ENCODE measurements at places on chromosomes 6 and 20.

- DNase-seq = no peak
These were observed 35.8 kb downstream of the TRIM38 start for GRCh38 chr6:25998379-25998778.

GRCh38 chr6:136550045-136550329 lies 235 bp downstream of the MAP7 start:
- no peak for DNase-seq

GRCh38 chr6:125153391-125154117 lies at the start of gene TPD52L1:
Gene TPD52L1, plus strand, starts transcription at chr6:125153773. Its CDS starts 179 bp downstream, at chr6:125153952.
- DNase-seq = peak; percentile 22

- no peak for DNase-seq
These were observed 178.8 kb upstream of the PMEPA1 start for GRCh38 chr20:57888591-57888990.

DNA sequence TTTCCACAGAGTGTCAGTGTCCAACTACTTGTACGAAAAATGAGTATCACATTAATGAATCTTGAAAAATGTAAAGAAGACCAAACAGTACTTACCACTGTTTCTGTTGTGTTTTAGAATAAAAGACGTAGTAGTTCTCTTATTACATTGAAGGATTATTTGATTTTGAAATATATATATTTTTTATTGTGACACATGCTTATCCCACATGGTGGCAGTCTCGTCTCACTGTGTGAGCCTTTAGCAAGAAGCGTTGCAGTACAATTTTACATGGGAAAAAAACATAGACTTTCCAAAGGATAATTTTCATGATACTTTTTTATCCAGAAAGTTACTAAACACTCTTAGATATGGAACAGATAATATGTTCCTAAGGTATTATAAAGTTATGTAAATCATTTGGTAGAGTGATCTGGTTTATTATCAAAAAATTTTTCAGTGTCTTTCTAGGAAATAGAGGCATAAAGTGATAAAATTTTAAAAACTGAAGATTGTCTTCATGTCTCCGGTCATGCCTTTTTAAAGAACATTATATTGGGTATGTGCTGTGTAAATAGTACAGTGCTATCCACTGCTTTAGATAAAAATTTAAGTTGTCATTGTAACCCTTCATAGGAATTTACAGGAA lies 117.5 kb upstream of the SAMD5 start:
- DNase-seq = no peak

DNA sequence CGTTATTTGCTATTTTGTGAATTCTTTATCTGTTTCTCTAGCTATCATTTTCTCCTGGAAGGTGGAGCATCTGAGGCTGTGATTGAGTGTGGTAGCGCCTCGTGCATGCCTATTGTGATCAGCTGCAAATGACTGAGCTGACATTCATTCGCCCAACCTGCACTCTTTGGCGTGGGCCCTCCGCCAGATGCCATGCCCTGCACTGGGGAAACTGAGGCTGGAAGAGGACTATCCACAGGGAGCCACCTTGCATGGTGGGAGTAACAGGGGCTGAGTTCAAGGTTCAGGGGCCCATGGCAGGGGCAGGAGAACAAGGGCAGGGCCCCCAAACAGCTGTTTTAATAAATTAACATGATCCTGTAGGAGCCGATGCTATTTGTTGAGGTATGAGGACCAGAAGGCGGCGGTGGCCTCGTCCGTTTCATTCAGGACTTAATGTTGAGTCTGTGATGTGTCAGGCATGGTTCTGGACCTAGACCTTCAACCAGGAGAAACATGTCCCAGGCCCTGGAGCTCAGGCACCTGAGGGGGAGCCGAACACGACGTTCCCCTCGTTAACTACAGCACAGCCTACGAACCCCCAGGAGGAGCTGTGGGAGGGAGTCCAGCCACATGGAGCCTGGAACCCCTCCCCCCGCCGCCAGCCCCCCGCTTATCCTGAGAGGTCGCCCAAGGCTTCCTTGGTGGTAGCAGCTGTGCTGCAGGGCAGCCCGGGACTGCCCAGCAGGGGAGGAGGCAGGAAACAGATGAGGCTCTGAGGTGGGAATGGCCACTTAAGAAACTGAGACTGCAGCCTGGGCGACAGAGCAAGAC lies 242.9 kb downstream of the CDH4 start:
- DNase-seq = no peak

DNA sequence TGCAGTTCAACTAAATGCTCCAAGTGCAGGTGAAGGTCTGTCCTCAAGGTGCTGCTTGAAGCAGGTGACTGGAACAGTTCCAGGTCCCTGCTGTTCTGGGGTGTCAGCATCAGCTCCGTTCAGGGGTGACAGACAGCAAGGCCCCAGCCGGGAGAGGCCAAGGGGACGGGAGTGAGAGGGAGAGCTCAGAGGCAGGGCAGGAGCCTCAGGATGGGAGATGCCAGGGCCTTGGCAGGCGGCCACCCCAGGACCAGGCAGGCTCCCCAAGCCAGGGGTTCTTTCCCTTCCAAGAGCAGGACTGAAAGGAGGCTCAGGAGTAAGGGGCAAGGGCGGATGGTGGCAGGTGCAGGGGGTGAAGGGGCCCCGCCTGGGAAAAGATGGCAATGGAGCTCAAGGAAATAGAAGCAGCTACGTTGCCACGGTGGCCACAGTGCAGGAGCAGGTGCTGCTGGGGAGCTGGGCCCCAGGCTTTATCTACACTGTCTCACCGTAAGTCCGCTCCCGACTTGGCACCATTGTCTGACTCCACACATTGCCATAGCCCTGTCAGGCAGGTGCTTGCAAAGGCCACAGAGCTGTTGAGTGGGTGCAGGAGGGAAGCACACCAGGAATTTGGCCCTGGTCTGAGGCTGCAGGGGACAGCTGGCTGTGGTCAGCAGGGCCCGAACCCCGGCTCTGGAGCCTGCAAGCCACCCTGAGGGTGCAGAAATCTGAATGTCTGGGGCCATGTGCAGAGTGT lies 43.1 kb downstream of the ERMARD start:
- DNase-seq = no peak

GRCh38 chr6:32623693-32624092 lies 13.5 kb upstream of the HLA-DQA1 start:
- no peak for DNase-seq

- DNase-seq = no peak
These were observed 280.6 kb downstream of the SLC35F1 start for GRCh38 chr6:118187568-118188164.

DNA sequence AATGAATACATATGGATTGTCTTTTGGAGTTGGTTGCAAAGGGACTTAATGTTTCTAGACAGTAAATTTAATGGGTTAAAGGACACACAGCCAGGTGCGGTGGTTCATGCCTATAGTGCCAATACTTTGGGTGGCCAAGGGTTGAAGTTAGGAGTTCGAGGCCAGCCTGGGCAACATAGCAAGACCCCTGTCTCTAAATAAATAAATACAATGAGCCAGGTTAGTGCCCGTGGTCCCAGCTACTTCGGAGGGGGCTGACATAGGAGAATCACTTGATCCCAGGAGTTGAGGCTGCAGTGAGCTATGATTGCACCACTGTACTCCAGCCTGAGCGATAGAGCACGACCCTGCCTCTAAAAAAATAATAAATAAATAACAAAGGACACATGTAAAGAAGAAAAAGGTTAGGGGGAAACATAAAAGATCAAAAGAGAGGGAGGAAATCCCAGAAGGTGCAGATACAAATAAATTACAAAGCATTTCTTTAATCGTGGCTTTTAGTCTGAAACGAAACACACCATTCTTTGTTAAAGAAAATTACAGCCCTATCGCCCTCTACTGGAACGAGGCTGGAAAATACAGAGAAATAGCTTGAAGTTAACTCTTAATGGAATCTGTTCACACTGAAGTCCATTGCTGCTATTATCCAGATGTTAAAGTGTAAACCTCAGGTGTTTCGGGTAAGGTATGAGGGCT lies 42.6 kb upstream of the SCML4 start:
- DNase-seq = no peak

DNA sequence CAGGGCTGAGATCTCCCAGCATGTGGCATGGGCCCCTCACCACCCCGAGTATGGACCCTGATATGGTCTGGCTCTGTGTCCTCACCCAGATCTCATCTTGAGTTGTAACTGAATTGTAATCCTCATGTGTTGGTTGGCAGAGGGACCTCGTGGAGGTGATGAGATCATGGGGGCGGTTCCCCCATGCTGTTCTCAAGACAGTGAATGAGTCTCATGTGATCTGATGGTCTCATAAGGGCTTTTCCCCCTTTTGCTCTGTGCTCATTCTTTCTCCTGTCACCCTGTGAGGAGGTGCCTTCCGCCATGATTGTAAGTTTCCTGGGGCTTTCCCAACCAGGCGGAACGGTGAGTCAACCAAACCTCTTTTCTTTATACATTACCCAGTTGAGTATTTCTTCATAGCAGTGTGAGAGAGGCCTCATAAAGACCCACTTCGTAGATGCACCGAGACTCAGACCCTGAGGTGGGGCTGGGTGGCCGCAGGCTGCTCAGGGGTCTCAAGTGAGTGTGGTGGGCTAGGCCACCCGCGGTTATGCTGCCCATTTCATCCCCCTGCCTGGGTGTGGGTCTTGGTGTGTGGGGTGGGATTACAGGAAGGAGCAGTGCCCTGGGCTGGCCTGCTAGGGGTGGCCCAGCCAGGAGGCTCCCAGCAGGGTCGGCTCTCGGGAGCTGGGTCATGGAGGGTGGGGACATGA lies 26.2 kb upstream of the GATA5 start:
- DNase-seq = no peak

DNA sequence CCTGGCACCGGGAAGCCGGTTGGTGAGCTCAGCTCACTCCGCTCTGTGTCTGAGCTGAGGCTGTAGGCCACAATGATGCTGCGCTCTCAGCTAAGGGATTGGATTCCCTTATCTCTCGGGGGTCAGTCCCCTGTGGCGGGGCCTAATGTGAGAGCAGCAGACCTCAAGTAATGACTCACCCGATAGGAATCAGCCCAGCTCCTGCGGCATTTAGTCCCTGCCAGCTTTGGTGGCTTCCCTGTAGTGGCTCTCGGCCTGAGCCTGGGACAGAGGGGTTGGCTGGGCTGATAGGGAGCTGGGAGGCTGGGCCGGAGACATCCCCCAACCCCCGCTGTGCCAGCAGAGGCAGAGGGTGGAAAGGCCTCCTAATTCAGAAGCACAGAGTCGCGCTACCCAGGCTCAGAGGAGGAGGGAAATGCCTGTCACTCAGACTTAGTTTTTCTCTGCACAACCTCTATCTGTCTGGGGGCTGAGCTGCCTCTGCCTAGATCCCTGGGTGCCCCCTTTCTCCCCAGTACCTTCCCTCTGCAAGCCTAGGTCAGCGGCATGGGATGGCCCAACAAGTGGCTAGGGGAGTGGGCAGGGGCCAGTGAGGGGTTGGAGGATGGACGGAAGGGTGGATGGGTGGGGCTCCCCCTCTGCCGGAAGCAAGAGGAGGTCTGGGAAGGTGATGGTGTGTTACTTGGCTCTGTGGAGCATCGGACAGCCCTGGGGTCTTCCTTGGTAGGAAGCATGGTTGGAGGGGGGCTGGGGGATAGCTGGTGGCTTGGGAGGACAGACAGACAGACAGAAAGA lies 92.2 kb downstream of the CDH22 start:
- no peak for DNase-seq

DNA sequence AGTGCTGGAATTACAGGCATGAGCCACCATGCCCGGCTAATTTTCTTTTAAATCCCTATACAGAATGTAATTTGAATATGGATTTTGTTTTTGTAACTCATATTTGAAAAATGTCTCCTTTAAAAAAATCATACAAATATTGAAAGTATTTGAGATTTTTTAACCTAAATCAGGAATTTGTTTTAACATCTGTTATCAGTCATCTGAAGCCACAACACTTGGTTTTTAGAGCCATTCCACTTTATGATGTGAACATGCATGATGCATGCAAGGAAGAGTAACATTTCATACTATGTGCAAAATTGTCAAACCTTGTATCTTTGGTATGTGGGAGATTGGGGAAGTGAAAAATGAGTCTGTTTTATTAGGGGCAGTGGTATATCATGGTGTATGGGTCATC lies 124.5 kb upstream of the AHI1 start:
- no peak for DNase-seq

GRCh38 chr20:63941282-63942081 lies 14.7 kb downstream of the UCKL1 start:
- peak; percentile 61 for DNase-seq

DNA sequence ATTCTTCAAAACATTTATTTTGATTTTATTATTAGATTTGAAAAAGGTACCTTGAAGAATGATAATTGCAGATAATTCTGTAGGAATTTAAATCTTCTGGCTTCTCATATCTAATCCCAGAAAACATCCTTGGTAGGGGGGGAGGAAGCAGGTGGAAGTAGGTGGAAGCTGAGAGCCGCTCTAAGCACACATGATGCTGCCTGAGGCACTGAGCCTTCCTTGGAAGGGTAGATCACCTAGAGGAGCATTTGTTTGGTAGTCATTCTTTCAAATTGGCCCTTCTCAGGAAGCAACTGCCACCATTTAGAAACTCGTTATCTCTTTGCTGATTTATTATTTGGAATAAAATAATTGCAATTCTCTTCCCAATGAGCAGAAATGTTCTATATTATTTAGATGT lies 623.3 kb downstream of the CD109 start:
- DNase-seq = no peak

GRCh38 chr6:166313255-166314070 lies 5.3 kb upstream of the PRR18 start:
- no peak for DNase-seq

DNA sequence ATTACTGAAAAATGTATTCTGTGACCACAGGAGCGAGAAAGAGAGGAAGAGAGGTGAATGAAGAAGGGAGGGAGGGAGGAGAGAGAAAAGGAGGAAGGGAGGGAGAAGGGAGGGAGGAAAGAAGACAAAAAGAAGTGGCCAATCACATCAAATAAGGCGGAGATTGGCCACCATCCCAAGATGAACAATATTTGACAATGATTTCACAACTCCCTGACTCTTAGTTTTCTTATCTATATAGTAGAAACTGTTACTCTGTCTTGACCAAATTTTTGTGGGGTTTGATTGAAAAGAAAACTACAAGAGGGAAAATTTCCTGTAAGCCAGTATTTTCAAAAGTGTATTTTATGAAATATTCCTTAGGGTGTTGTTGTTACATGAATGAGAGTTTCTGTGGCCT lies 52.6 kb downstream of the FOXA2 start:
- DNase-seq = no peak

DNA sequence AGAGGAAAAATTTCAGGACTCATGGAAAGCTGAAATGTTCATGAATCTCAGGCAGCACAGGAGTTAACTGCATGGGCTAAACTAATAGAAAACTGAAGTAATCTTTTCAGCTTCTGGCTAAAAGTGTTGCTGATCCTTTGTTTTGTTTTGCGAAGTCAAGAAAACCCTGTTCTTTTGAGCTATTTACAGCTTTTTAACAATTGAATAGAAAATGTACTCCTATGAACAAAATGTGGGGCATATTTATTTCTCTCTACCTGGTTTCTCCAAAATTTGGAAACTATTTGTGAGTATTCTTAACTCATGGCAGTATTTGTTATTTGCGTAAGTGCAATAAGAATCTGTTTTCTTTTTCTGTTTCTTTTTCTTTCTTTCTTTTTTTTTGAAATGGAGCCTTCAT lies 818.8 kb upstream of the CITED2 start:
- no peak for DNase-seq

DNA sequence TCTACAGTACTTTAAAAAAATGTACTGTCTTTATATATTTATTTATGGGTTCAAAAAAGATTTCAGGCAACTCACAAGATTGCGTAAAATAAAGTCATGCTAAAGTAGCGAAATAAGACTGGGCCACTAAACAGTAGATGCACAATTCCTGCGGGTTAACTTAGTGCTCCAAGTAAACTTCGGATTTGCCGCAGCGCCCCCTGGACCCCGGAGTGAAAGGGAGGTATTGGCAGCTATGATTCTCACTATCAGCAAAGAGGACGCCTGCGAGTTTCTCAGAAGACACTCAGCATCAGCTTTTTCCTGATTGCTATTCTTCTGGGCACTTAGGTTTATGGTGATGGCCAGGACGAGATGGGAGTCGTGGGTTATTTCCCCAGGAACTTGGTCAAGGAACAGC lies 1.4 kb downstream of the OTOR start:
- no peak for DNase-seq

GRCh38 chr20:63435552-63435951 lies 36.9 kb downstream of the KCNQ2 start:
- no peak for DNase-seq

Data from stimulated activated CD8-positive, alpha-beta memory T cell treated with anti-CD3 and anti-CD28 coated beads, Interleukin-4, amount 100 ng/mL, for 1 hour (primary cell).